ENCODE measurements at places on chromosomes 16 and 17.

GRCh38 chr17:21418446-21419298 lies 42.5 kb downstream of the KCNJ12 start:
- DNase-seq, result no peak

- DNase-seq, result no peak
Observed at GRCh38 chr16:11689031-11689840, 21.0 kb downstream of the SNN start.

DNA sequence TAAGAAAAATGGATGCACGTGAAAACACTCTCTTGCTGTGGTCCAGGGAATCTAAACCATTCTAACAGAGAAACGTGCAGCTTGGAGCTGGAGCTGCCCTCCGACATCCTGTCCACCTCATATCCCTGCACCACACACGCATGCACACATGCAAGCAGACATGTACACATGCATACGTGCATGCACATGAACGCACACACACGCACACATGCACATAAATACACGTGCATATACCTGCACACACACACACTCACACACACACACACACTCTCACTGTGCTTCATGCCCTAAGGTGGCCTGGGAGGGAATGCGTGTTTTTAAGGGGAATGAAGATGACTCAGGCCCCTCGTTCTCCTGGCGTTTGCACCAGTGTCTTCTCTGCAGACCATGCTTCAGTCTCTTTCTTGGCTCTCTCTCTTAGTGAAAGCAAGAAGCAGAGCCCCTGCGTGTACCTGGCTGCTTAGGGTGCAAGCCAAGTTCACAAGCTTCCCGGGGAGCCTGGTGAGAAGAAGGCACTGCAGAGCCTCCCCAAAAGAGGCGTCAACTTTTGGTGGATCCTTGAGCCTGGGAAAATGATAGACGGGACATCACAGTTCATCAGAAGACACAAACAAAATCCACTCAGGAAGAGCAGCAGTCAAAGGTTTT lies 72.8 kb downstream of the GOSR1 start:
- no peak for DNase-seq

DNA sequence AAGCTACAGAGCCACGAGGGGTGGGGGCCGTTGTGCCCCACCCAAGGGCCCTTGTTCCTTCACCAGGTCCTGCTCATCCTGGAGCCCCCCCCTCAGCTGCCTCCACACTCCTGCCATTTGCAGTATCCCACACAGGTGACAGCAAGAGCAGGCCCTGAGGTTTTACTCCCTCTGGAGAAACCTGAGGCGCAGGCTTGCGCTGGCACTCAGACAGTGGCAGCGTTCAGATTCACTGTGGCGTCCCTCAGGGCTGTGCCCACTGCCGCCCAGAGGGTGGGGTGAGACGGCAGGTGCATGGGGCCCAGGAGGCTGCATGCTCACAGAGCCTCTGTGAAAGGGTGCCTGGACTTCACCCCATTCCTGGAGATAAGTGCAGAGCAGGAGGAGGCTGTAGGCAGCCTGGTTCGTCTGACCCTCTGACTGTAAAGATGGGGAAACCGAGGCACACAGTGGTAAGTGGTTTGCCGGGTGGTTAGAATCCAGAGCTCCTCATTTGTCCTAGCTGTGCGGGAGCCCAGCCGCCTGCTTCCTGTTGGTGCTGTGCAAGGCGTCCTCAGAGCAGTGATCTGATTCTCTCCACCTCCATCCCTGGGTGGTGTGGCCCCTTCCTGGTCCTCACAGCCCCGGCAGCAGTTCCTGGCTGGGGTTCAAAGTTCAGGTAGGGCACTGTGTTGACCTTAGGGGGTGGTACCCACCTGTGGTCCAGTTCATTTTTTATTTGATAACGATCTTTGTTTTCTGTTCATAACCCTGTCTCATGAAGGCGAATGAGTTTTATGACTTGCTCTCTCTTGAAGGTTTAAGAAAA lies 1.6 kb downstream of the SPIRE2 start:
- no peak for DNase-seq

DNA sequence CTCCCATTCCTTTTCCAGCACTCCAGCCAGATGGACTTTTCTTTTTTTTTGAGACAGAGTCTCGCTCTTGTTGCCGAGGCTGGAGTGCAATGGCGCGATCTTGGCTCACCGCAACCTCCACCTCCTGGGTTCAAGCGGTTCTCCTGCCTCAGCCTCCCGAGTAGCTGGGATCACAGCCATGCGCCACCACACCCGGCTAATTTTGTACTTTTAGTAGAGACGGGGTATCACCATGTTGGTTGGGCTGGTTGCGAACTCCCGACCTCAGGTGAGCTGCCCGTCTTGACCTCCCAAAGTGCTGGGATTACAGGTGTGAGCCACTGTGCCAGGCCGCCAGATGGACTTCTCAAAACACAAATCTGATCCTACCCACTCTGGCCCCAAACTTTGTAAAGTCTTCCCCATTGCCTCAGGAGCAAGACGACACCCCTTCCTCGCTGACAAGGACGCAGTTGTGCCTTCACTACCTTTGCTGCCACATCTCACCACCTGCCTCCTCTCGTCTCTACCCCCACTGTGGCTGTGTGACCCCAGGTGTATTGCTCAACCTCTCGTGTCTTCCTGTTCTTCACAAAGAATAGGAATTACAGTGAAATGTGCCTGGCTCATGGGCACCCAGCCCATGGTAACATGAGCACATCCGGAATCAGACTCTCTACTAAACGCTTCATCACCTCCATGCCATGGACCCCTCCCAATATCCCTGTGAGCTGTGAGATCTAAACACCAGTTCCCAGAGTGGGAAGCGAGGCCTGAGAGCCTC lies 3.7 kb upstream of the BANP start:
- DNase-seq, result no peak

DNA sequence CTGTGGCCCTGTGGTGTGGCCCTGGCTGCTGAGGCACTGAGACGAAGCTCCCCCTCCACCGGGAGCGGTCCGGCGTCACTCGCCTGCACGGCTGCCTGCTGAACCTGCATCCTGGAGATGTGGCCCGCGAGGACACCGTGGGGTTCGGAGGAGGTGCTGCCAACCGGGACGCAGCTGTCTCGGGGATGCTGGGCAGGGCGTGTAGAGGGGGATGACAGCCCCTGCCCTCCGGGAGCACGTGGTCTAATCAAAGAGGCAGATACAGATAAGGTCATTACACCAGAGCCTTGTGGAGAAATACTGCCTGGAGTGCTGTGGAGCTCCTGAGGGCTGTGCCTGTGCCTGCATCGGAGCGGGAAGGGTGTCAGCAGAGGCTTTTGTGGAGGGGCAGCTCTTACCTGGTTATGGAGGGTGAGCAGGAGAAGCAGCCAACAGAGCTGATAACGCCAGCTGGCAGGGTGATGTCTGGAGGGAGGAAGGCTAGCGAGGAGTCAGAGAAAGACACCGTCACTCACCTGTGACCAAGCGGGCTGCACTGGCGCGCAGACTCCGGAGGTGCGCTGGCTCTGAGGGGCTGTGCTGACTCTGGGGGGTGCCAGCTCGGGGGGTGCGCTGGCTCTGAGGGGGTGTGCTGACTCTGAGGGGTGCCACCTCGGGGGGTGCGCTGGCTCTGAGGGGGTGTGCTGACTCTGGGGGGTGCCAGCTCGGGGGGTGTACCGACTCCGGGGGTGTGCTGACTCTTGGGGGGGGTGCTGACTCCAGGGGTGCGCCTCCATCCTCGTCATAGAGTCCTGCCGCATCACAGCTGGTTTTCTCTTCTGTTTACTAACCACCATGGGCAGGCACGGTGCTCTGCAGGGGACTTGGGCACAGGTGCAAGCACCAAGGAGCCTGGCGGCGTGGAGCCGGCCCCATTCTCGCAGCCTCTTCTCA lies 104.7 kb upstream of the CHMP6 start:
- DNase-seq, result no peak

GRCh38 chr16:2155977-2156848 lies 631 bp downstream of the TRAF7 start:
- DNase-seq, result no peak

- no peak for DNase-seq
Observed at GRCh38 chr17:48909783-48910182, 1.6 kb downstream of the UBE2Z start.

DNA sequence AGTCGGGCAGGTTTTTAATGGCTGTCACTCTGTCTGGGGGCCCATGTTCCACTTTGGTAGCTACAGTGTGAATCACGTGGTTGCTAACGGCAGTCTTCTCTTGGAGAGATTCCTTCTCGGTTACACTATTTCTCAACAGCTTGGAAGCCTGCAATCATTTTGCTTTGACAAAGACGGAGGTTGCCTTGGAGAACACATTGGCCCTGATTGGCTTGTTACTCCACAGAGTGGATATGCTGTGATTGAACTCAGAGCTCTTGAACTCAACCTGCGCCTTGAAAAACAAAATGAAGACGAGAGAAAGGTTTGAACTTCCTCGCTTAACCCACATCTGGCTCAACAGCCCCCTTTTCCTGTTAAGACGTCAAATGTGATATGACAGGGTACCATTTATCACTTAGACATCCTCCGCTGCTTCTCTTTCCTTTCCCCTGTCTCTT lies 218.9 kb downstream of the MAF start:
- DNase-seq, result no peak

DNA sequence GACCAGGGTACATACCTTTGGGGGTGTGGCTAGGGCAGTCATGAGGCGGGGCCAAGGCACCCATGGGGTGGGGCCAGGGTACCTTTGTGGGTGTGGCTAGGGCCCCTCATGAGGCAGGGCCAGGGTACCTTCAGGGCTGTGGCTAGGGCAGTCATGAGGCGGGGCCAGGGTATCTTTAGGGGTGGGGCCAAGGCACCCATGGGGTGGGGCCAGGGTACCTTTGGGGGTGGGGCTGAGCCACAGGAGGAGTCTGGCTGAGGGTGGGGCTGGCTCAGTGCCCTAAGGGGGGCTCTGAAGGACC lies 3.5 kb downstream of the GNG13 start:
- DNase-seq, result no peak

GRCh38 chr16:53556521-53556920 lies 53.5 kb upstream of the AKTIP start:
- DNase-seq, result no peak

DNA sequence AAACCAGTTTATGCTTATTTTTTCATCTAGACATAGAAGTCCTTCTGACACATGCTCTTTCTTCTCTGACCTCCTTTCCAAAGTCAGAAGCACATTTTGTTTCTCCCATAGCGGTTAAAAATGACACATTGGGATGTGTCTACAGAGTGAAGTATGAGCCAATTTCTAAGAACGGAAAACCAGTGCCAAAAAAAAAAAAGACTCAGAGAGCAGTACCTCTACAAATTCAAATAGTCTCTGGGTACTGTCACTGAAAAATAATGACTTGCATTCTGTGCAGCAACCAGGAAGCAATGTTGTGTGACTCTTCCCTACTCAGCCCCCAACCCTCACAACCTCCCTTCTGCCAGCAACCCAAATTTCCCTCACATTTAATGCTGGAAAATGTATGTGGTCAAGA lies 145.5 kb upstream of the PMFBP1 start:
- no peak for DNase-seq

DNA sequence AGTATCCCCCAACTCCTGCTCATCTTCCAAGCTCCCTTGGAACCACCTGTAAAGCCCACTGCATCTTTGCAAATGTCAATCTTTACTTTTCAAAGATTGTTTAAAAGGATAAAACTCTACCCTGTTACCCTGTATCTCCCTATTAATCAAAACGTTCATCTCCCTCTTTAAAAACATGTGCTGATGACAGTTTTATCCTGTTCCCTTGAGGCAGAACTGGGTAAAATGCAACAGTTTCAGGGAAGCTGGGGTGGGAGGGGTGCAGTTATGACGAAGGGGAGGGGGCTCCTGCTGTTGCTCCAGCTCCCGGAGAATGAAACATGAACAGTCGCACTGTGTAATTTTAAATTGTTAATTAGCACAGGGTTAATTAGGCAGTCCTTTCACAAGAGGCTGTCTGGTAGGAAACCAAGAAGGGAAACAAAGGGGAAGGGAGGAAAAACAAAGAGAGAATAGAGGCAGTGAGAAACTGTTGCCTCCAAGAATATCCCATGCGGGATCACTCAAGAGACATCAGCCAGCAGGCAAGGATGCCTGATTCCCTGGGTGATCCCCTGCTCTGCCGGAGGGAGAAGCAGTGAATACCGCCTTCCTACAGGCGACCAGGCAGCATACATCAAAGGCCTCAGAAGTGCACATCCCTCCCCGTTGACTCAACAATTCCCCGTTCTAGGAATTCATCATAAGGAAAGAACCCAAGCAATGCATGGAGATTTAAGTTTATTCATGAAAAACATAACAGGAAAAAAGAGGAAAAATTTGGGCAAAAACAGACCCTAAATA lies 84.2 kb downstream of the ZFHX3 start:
- no peak for DNase-seq

- no peak for DNase-seq
Observed at GRCh38 chr16:82037666-82038065, 2.6 kb downstream of the HSD17B2 start.

DNA sequence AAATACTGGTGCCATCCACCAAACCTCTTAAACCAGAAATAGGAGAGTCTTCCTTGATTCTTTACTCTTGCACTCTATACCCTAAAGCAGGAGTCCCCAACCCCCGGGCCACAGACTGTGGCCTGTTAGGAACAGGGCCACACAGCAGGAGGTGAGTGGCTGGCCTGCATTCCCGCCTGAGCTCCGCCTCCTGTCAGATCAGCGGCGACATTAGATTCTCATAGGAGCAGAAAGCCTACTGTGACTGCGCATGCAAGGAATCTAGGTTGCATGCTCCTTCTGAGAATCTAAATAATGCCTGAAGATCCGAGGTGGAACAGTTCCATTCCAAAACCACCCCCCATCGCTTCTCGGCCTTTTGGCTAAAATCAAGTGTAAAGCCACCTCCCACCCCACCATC lies 30.3 kb upstream of the SRCIN1 start:
- DNase-seq, result no peak

GRCh38 chr16:28617874-28618273 lies 8.0 kb upstream of the SULT1A1 start:
- peak; percentile 75 for DNase-seq

Measured in NCI-H1048 (cell line).